ENCODE measurements at places on chromosomes 2 and 18.

GRCh38 chr2:44707945-44708660, 233.4 kb upstream of the SIX3 start:
- no peak for DNase-seq

DNA sequence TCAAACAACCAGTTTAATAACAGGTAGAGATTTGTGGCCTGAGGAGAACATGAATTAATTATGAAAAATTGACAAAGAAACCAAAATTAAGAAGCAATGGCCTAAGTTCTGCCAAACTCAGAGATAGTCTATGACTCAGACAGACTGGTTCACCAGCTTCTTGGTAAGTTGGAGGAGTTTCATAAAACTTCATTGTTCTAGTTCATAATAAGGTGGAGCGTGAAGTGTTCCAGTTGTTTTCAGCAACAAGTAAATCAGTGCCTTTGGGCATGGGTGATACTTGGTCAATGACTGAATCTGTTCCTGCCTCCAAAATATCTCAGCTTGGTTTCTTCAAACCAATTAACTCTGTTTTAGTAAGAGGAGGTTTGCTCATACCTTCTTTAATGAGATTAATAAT, 40.0 kb downstream of the SLC40A1 start:
- DNase-seq = no peak

DNA sequence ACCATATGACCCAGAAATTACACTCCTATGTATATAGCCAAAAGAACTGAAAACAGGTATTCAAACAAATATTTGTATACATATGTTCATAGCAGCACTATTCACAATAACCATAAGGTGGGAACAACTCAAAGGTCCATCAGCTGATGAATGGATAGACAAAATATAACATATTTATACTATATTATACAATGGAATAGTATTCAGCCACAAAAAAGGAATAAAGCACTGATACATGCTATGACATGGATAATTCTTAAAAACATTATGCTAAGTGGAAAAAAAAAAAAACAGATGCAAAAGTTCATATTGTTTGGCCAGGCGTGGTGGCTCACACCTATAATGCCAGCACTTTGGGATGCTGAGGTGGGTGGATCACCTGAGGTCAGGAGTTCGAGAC, 52.0 kb downstream of the SLC25A12 start:
- DNase-seq = no peak

GRCh38 chr2:103618112-103618511, 856.3 kb downstream of the TMEM182 start:
- DNase-seq = no peak

DNA sequence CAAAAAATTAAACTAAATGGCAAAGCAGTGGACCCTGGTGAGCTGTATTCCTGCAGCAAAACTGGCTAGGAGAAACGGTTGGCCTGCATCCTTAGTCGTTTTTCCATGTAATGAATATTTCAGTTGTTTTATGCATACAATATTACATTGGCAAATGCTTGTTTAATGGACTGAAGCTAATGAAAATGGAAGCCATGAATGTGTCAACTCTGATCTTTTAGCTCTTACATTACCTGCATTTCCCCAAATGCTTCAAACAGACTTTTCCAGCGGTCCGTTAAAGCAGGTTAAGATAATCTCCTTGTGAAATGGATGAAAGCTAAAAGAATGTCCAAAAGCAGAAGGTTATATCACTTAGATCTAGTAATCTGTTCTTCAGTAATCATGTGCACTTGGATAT, 686.3 kb upstream of the SETBP1 start:
- no peak for DNase-seq

- DNase-seq = no peak
Measured at GRCh38 chr2:236802862-236803261, 233.2 kb downstream of the ACKR3 start.

DNA sequence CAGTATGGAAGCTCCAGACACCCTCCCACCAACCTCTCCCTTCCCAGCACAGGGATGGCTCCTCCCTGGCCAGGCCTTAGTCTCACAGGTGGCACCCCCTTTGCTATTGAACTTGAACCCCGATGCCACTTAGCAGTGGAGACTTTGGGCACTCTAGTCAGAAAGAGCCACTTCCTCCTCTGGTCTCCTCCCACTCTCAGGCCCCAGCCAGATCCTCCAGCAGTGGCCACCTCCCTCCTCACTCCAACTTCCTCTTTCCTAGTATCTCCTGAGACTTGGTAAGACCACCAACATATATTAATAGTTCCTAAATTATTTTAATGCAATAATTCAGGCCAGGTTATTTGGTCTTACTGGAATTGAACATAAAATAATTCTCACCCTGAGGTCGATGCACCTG, 437.2 kb upstream of the ID2 start:
- peak; percentile 14 for DNase-seq
